Adrenal gland (tissue), 19 donors: ENCODE measurements at places on chromosomes 4 and X. TPM values are rescaled to one million over a fixed set of nuclear protein-coding genes. Genes with fewer than 3 reads are reported as not detected.

DNA sequence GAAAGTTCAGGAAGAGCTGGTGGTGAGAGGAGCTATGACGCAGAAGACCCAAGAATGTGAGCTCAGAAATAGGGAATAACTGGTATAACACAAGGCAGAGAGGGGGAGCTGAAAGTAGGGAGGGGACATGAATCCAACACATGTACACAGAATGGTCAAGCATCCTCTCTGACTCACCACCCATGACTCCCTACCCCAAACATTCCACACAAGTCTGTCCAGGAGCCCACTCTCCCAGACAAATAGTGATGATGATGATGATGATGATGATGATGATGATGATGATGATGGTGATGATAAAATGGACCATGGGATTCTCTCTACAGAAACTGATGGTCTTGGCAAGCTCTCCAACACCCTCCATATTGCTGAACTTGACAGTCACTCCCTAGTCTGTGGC is 46.4 kb downstream of the NAT8L start:
- no peaks in the 10 kb centered on the region for H3K4me1 ChIP-seq
- no peaks in the 10 kb centered on the region for H3K36me3 ChIP-seq
- DNase-seq: no peak
- H3K27ac ChIP-seq: no peak overlapping the region

Gene TGIF2LX
- not detected for total RNA-seq

GRCh38 chr4:27267339-27267969 is 406.8 kb downstream of the STIM2 start:
- H3K4me3 ChIP-seq: no peak overlapping the region
- no peaks in the 10 kb centered on the region for H3K4me1 ChIP-seq
- H3K27ac ChIP-seq: no peak overlapping the region
- no peaks in the 10 kb centered on the region for H3K36me3 ChIP-seq

DNA sequence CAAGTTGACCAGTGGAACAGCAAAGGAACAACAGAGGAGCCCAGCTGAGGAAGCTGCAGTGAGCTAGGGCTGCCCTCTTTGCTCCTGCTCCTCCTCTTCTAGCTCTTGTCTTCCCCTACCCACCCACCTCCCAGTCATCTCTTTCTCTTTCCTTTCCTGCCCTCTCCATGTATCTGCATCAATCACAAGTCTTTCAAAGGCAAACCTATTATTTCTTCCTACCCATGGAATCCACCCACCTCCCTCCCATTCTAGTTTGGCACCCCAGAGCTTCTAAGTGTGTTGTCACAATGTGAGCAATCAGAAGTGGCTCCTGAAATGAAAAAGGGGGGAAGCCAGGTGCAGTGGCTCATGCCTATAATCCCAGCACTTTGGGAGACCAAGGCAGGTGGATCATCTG is 69.3 kb downstream of the TSC22D3 start:
- no peak for DNase-seq
- H3K27ac ChIP-seq: no peak overlapping the region
- peaks cover 8% of the 10 kb centered on the region for H3K4me1 ChIP-seq
- no peak overlapping the region for H3K4me3 ChIP-seq
- H3K27me3 ChIP-seq: no peaks in the 10 kb centered on the region

- no peak for DNase-seq
- H3K27me3 ChIP-seq: no peaks in the 10 kb centered on the region
- H3K4me3 ChIP-seq: no peak overlapping the region
- no peaks in the 10 kb centered on the region for H3K36me3 ChIP-seq
- no peak overlapping the region for H3K27ac ChIP-seq
Measured at GRCh38 chrX:132009350-132009749, 13.8 kb upstream of the STK26 start.

- H3K27ac ChIP-seq: peak overlapping the region; percentile 20
- H3K27me3 ChIP-seq: no peaks in the 10 kb centered on the region
- H3K4me1 ChIP-seq: no peaks in the 10 kb centered on the region
- peak; percentile 87 for DNase-seq
- no peaks in the 10 kb centered on the region for H3K36me3 ChIP-seq
- no peak overlapping the region for H3K4me3 ChIP-seq
Measured at GRCh38 chr4:7328913-7329638, 105.7 kb downstream of the PSAPL1 start.

DNA sequence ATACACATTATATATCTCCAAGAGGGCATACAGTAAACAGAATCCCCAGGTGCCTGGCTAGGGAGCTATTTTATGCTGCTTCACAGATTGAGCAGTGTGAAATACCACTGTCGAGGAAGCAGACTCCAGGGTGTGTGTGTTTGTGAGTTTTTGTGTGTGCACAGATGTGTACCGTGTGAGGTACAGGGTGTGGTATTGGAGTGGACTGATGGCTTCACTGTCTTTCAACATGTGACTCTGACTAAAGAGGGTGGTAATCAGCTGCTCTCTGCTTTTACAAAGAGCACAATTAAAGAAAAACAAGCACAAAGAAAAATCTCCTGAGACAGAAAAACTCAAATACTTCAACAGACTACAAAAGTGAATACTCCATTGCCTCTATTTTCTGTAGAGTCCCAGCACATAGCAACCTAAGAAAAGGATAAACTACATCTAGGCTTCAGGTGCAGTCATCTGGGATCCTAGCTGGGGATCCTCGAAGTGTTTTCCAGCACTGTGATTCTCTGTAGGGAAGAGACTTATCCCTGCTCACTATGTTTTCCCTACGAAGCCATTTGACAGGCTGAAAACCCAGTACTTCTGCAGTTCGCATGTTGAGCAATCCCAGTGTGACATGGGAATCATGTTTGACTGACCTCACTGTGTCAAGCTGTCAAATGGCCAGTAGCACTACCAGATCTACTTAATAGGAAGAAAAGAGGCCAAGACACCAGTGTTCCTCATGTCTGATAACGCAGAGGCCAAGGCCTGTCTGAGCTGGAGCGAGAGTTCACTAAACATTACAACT is 100.3 kb downstream of the CDS1 start:
- H3K4me1 ChIP-seq: peaks cover 8% of the 10 kb centered on the region
- no peak overlapping the region for H3K4me3 ChIP-seq
- no peaks in the 10 kb centered on the region for H3K36me3 ChIP-seq
- H3K27me3 ChIP-seq: no peaks in the 10 kb centered on the region
- H3K27ac ChIP-seq: no peak overlapping the region

Gene MAGEA2
- total RNA-seq: not detected

Gene XKRX
- 0.66 TPM for total RNA-seq

Gene MAGED1
- 336 TPM for total RNA-seq
